ENCODE measurements at places on chromosomes 5 and 9. TPM values are rescaled to one million over a fixed set of nuclear protein-coding genes. Genes with fewer than 3 reads are reported as not detected.

The TMEM252 gene
- not detected for total RNA-seq

The LCNL1 gene
- 2.0 TPM for total RNA-seq

The HTR4 gene
- total RNA-seq = 2.9 TPM

The EIF4E1B gene
- total RNA-seq = not detected

The IRGM gene
- total RNA-seq = 0.98 TPM

The CD14 gene
- 48.4 TPM for total RNA-seq

The MEIKIN gene
- not detected for total RNA-seq

The FSTL4 gene
- 3.7 TPM for total RNA-seq

- DNase-seq = no peak
Observed at GRCh38 chr9:34547960-34548611, 25.3 kb upstream of the ENHO start.

- DNase-seq = no peak
Observed at GRCh38 chr5:2677689-2678088, 73.8 kb downstream of the IRX2 start.

DNA sequence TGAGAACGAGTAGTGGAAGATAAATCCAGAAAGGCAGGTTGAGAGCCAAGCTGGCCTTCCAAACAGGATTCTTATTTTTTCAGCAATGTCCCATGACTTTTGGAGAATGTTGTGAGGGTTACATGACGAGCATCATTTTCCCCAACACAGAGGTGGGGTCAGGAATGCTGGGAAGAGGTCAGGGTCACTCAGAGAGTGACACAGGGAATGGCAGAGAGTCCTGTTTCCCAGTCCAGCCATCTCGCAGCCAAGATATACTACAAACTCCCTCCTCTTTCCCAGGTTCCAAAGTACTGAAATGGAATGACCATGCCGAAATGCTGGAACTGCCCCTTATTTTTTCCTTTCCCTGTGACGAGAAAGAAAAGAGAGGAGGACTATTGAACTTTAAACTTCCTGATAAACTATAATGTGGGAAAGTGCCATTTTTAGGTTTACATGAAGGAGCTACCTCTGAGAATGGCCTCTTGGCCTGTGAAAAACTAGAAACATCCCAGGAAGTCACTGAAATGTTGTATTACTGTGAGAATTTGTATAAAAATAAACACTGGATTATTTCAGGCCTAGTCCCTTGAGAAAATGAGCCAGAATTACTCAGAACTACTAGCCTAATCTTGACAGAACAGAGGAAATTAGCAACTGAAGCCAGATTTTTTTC lies 420.4 kb downstream of the CETN3 start:
- no peak for DNase-seq

- DNase-seq = no peak
Observed at GRCh38 chr5:179300581-179301180, 44.6 kb downstream of the ADAMTS2 start.

- no peak for DNase-seq
Observed at GRCh38 chr9:97577051-97577450, 56.1 kb downstream of the TSTD2 start.

GRCh38 chr9:90842996-90843395 lies 41.4 kb downstream of the SYK start:
- DNase-seq = no peak

- no peak for DNase-seq
Observed at GRCh38 chr5:91403438-91403837, 20.3 kb upstream of the ARRDC3 start.

- no peak for DNase-seq
Observed at GRCh38 chr9:134858051-134858841, 22.4 kb upstream of the FCN2 start.

- DNase-seq = no peak
Observed at GRCh38 chr9:129109537-129109903, 1.1 kb downstream of the CRAT start.

GRCh38 chr9:34496149-34496712 lies 26.6 kb downstream of the ENHO start:
- DNase-seq = no peak
